Upper lobe of left lung (tissue), 6 donors: ENCODE measurements at places on chromosomes 12 and 14. TPM values are rescaled to one million over a fixed set of nuclear protein-coding genes. Genes with fewer than 3 reads are reported as not detected.

GRCh38 chr12:12467264-12467663 is 95.4 kb downstream of the DUSP16 start:
- H3K4me3 ChIP-seq, result no peak overlapping the region
- DNase-seq, result no peak
- peaks cover 11% of the 10 kb centered on the region for H3K4me1 ChIP-seq
- peaks cover 10% of the 10 kb centered on the region for H3K36me3 ChIP-seq
- no peak overlapping the region for H3K27ac ChIP-seq

GRCh38 chr14:95725685-95726336 is 11.9 kb upstream of the TCL1A start:
- no peak overlapping the region for H3K4me3 ChIP-seq
- H3K27me3 ChIP-seq, result no peaks in the 10 kb centered on the region
- H3K4me1 ChIP-seq, result no peaks in the 10 kb centered on the region
- no peak for DNase-seq
- no peak overlapping the region for H3K27ac ChIP-seq

- no peak overlapping the region for H3K27ac ChIP-seq
- H3K4me3 ChIP-seq, result no peak overlapping the region
- no peaks in the 10 kb centered on the region for H3K27me3 ChIP-seq
Measured at GRCh38 chr12:54368025-54368708, 3.9 kb upstream of the GPR84 start.

Gene EIF5
- 117 TPM for total RNA-seq

Gene GPX2
- 3.1 TPM for total RNA-seq
